ENCODE measurements at places on chromosomes 6 and 20.

- DNase-seq: no peak
Observed at GRCh38 chr6:89952686-89953085, 58.4 kb downstream of the GJA10 start.

DNA sequence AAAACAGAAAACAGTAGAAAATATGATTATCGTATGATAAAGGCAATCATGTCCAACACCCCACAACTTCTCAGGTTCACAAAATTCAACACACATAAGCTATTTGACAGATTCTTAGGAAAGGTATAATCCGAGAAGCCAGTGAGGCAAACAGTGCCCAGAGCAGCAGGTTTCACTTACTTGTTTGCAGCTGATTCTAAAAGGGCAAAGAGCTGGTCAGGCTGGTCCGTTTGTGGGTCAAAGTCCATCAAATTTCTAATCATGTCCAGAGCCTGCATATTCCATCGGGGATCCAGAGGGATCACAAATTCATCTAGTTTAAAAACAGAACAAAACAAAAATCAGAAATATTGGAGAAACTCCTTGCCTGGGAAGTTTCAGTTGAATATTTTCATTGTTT lies 69.8 kb upstream of the LYRM2 start:
- DNase-seq: no peak

GRCh38 chr6:5398530-5398929 lies 137.2 kb downstream of the FARS2 start:
- no peak for DNase-seq

DNA sequence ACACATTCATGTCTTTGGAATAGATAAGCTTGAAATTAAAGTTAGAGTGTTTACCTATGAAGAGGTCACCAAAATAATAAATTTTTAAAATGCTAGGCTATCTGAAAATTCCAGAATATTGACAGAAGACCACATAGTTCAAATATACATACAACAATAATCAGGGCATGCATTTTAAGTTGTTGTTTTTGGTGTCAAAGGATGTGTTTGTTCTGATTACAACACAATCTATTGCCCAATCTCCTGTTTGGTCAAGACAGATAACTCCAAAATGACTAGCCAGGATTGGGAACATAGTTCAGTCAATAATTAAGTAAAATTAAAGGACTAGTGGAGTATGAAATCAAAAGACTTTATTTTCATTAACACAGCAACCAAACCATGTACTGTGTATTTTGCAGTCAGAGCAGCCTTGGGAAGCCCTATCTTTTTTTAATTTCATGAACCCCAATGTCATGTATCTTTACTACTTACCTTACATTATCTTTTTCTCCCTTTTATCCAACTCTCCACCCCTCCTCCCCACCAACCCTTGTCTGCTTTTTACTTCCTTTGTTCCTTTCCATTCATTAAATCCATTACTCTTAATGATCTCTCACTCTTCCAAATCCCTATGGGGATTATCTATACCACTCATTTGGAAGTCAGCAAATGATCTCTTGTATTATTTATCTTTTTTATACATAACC lies 111.2 kb downstream of the CDK19 start:
- DNase-seq: no peak

DNA sequence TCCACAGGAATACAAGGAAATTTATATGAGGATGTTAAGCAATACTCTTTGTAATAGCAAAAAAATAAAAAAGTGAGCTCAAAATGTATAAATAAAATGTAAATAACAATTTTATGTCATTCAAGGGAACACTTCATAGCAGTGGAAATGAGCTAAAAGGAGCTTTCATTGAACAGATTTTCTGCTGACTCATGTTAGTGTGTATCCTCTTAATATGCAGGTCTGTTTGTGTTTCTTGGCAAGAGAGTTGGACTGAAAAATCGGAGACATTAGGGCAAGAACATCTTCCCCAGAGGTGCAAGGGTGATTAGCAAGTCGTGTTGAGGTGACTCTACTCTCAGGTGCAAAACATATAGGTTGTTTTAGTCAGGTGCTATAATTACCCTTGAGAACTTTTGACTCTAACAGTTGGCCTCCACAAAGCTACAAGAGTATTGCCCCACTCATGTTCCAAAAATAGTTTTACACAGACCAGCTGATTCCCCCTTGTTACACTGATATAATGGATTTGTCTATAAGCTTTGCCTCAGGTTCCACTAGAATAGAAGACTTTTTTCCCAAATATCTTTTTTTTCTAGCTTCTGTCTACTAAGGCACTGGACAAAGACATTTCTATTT lies 702.9 kb downstream of the TENT5A start:
- DNase-seq: no peak

GRCh38 chr20:39835130-39835842 lies 853.8 kb downstream of the MAFB start:
- DNase-seq: no peak

DNA sequence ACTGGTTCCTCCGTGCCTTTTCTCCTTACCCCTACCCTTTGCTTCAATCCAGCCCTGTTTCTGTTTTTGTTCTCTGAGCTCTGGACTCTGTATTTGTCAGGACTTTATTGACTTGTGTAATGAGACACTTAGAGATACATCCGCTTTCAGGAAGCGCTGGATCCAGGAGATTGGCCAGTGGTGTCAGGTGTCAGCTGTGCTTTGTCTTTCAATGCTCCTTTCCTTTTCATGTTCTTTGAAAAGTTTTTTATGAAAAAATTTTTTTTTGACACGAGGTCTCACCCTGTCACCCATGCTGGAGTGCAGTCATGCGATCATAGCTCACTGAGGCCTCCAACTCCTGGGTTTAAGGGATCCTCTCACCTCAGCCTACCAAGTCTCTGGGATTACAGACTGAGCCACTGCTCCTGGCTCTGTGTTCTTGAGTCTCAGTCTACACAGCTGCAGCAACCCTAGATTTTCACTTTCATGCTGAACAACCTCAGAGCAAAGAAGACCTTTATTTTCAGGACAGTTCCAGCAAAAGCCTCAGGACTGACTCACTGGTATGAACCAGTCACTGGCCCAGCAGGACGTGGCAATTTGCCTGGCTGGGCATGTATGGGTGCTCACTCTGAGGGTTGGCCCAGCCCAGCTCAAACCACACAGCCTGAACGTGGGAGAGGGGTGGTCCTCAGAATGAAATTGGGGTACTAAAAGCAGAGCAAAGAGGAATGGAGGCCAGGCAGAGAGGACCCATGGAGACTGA lies 108.5 kb downstream of the DHX35 start:
- no peak for DNase-seq

GRCh38 chr20:56687061-56687460 lies 58.0 kb downstream of the TFAP2C start:
- no peak for DNase-seq

DNA sequence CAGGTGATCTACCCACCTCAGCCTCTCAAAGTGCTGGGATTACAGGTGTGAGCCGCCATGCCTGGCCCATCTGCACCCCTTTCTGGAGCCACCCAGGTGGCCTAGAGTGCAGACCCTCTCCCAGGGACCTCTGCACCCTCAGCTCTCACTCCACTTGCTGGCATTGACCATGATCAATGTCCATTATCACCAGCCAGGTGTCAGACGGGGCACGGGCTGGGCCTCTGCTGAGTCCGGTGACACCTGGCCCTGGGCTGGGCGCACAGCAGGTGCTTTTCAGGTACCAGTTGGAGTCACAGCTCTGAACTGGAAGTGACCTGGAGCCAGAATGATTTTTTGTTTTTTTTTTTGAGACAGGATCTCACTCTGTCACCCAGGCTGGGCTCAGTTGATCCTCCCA lies 91.8 kb upstream of the PMEPA1 start:
- no peak for DNase-seq
